Amniotic stem cell (primary cell): ENCODE measurements at places on chromosomes 3 and 15.

- no peak for DNase-seq
These were observed 9.8 kb downstream of the PGPEP1L start for GRCh38 chr15:98997755-98998154.

DNA sequence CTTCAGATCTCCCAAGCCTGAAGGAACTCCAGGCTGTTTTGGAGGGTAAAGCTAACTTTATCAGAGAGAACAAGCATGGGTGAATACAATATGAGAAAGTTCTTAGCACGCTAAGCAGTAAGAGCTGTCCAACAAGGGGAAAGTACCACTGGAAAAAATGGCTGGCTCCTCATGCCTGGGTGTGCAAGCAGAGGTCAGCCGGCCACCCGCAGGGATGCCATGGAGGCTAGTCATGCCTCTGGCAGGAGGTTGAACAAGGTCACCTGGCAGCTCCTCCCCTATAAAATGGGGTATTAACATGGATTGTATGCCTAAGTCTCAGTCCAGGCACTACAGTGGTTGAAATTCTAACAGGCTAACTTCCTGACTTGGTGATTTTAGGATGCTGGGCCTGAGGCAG lies 75.4 kb upstream of the SLC6A1 start:
- DNase-seq: no peak

GRCh38 chr3:5072100-5072816 lies 49.8 kb upstream of the ARL8B start:
- DNase-seq: no peak

GRCh38 chr15:39756806-39757522 lies 25.7 kb downstream of the FSIP1 start:
- DNase-seq: peak; percentile 71

- DNase-seq: no peak
These were observed 68.5 kb downstream of the TRANK1 start for GRCh38 chr3:36876181-36876936.

GRCh38 chr3:149881879-149882278 lies 68.9 kb downstream of the RNF13 start:
- DNase-seq: no peak

GRCh38 chr3:195128255-195129071 lies 142.5 kb downstream of the XXYLT1 start:
- no peak for DNase-seq

DNA sequence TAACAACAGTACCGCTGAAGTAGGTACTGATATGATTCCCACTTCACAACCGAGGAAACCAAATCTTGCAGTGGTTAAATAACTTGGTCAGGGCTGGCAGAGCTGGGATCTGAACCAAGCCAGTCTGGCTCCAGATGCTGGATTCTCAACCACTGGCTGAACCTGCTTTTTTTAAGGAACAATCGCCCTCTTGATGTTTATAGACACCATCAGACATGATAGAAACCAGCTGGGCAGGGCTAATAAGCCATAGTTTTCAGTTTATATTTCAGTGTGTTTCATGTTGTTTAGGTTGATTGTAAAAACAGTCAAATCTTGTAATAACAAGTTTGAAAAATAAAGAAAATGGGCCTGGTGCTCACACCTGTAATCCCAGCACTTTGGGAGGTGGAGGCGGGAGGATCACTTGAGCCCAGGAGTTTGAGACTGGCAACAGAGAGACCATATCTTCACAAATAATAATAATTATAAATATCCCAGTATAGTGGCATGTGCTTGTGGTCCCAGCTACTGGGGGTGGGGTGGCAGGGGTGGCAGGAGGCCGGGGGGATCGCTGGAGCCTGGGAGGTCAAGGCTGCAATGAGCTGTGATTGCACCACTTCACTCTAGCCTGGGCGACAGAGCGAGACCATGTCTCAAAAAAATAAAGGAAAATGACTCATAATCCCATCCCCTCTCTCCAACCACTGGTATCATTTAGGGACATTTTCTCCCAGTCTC lies 36.7 kb downstream of the XYLB start:
- DNase-seq: no peak

- DNase-seq: no peak
These were observed 27.5 kb downstream of the ANXA2 start for GRCh38 chr15:60370105-60370868.

DNA sequence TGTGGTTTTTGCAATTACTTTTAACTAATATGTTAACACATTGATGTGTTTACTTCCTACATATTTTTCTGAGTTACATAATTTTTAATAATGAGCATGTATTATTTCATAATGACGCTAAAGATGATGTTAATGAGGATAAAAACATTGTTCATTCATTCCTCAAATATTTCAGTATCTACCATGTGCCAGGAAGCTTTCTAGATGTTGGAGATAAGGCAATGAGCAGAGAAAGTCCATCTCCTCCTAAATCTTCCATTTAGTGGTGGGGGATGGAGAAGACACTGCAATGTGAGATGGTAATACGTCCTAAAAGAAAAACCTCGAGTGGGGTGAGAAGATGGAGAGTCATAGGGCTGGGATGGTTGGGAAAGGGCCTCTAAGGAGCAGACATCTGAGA lies 132.7 kb downstream of the MYLK start:
- no peak for DNase-seq

- no peak for DNase-seq
These were observed 15.9 kb downstream of the ITPR1 start for GRCh38 chr3:4509043-4509442.

GRCh38 chr3:31247850-31248562 lies 284.7 kb upstream of the STT3B start:
- no peak for DNase-seq

GRCh38 chr3:14507305-14507741 lies 32.8 kb downstream of the GRIP2 start:
- no peak for DNase-seq

GRCh38 chr3:11116336-11117059 lies 37.8 kb upstream of the HRH1 start:
- DNase-seq: no peak

GRCh38 chr3:101536266-101536665 lies 23.3 kb upstream of the SENP7 start:
- DNase-seq: no peak

GRCh38 chr3:112687211-112687610 lies 46.3 kb upstream of the CCDC80 start:
- no peak for DNase-seq

GRCh38 chr15:91866371-91866905 lies 12.9 kb downstream of the SLCO3A1 start:
- DNase-seq: no peak

DNA sequence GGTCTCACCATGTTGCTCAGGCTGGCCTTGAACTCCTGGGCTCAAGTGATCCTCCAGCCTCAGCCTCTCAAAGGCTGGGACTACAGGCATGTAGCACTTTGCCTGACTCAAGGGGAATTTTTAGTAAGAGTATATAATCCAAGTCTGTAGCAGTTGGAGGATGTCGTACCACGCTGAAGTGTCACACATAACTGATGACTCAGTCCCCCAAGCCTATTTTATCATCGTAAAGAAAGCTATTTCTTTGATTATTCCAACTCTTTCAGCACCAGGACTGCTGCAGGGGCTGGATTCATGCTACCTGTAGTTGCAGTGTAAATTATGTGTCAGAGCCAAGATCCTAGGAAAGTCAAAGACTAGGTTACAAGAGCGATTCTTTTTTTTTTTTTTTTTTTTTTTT lies 1.4 kb upstream of the PRKCI start:
- DNase-seq: no peak

- DNase-seq: no peak
These were observed 34.4 kb downstream of the SLCO3A1 start for GRCh38 chr15:91887921-91888373.

GRCh38 chr3:179151474-179151873 lies 3.3 kb downstream of the PIK3CA start:
- DNase-seq: no peak

GRCh38 chr3:98058244-98058960 lies 23.3 kb upstream of the GABRR3 start:
- DNase-seq: no peak

DNA sequence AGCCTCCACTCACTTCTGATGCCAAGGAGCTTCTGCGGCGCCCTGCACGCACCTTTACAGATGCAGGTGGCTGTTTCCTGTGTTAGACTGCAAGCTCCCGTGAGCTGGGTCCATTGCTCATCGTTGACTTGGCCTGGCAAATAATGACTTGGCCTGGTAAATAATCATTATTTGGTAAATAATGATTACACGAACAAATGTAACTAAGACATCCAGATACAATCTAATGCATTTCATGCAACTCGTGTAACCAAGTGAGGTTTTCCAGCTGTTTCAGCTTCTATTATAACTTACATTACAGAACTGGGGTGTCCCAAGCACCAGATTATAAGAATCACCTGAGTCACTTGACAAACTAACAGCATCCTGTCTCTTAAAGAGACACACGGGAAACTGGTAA lies 92.1 kb upstream of the BHLHE40 start:
- DNase-seq: no peak

GRCh38 chr3:4322635-4323034 lies 19.5 kb downstream of the SETMAR start:
- DNase-seq: no peak

DNA sequence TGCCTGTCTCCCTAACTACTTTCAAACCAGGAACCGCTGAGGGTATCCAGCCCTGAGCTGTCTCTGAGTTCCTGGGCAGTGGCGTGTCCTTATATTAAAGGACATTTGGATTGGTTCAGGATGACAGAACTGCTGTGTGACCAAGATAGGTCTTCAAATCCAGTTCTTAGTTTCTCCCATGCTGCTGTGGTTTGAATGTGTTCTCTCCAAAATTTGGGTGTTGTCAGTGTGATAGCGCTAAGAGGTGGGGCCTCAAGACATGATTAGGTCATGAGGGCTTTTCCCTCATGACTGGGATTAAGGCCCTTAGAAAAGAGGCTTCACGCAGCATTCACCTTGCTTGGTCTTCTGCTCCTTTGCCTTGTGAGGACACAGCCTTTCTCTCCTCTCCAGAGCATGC lies 376.5 kb upstream of the TPM1 start:
- DNase-seq: no peak

DNA sequence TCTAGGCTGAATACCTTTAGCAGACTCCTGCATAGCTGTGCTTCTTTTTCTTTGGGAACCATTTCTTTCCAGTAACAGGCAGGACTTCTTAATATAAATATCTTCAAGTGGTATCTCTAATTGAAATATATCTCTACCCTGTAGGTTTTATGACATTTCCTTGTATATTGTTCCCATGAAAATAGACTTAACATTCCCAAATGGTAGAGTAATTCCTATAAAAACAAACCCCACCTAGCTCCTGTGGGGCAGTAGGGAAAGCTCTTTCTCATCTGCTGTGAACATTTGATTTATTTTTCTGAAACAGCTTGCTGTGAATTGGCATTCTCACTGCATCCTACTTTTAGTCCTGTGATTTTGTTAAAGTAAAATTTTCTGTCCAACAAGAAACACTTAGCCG lies 20.8 kb downstream of the SELENOT start:
- DNase-seq: no peak

- no peak for DNase-seq
These were observed 256.0 kb upstream of the STAC start for GRCh38 chr3:36124118-36124796.

DNA sequence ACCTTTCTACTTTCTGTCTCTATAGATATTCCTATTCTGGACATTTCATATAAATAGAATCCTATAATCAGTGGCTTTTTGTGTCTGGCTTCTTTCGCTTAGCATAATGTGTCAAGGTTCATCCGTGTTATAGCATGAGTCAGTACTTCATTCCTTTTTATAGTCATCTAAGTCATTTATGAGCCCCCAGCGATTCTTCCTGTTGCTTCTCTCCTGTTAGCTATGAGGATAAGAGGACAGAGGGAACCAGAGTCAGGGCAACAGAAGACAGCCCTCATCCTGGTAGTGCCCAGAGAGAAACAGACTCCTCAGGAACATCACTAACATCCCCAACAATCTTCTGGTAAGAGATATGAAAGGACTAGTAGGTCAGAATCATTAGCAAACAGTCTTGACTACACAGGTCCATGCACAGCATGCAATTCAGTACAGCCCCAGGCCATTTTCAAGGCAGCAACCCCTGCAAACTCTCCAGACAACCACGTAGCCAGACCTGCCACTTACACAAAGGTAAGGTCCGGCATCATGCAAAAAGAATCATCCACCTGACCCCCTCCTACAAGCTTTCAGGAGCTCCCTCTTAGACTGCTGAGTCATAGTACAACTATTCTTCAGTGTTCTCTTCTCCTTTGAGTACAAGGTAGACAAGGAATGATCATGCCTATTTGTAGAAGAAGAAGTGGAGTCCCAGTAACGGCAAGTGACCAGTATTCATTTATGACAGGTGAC lies 91.5 kb downstream of the MYLK start:
- no peak for DNase-seq

DNA sequence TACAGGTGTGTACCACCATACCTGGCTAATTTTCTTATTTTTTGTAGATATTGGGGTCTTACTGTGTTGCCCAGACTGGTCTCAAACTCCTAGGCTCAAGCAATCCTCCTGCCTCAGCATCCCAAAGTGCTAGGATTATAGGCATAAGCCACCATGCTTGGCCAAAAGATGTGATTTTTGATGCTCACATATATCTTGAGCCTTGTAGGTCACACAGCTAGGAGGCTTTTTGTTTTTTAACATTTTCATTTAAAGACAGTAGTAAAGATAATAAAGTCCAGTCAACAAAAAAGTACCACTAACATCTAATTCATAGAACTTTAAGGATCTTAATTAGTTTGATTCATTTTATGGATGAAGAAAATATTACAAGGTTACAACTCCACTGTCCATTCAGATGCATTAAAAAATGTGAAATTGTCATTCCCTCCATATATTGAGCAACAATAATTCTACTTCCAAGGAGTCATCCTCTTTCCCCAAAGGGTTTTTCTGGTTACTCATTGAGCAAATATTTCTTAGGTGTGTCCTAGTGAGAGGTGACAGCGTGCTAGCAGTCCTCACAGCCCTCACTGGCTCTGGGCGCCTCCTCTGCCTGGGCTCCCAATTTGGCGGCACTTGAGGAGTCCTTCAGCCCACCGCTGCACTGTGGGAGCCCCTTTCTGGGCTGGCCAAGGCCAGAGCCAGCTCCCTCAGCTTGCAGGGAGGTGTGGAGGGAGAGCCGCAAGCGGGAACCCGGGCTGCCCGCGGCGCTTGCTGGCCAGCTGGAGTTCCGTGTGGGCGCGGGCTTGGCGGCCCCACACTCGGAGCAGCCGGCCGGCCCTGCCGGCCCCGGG lies 8.3 kb upstream of the TASOR start:
- no peak for DNase-seq

DNA sequence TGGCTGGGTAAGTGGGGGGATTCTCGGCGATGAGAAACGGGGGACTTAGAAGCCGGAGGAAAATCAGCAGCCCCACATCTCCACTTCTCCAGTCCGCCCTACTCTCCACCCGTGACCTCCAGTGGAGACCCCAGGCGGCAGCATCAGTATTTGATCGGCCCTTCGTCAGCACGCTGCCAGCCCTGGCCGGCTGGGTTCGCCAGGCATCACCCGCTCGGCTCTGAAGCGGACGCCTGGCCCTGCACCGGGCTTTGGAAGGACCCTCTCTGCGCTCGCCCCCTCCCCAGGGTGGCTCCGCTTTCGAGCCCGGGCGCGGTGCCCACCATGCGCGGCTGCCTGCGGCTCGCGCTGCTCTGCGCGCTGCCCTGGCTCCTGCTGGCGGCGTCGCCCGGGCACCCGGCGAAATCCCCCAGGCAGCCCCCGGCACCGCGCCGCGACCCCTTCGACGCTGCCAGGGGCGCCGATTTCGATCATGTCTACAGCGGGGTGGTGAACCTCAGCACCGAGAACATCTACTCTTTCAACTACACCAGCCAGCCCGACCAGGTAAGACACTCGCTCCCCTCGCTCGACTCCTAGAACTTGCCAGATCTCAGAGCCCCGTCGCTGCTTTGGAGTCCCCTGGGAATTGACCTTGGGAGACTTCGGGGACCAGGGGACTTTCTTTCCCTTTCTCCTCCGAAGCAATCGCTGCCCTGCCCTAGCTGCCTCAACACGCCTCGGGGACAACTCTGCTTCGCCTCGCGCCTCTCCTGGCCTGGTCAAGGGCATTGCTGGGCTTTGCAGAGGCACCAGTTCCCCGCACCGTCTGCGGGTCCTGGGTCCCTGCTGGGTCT lies 561 bp downstream of the SIDT1 start:
- DNase-seq: no peak
